ENCODE measurements at places on chromosomes 11 and 22.
A peak's percentile ranks its signal among the peaks of the same experiment; 100 is the strongest.

DNA sequence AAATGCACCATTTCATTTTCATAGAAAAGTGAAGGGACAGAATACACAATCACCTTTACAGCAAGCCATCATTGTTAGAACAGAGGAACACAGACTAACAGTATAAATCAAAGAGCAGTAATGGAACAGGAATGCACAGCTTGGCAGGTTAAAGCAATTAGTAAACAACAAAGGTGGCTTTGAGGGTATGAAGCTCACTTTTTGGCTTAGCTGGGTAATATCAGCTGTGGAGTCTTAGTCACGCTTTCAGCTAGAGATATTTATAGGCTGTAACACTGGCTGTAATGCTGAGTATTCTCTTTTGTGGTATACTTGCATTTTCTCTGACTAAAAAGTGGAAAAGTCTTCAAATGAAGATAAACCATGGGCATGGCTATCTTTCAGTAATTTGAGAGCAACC is 1780.5 kb downstream of the LRRC4C start:
- no peaks in the 10 kb centered on the region for H3K4me1 ChIP-seq
- no peaks in the 10 kb centered on the region for H3K27me3 ChIP-seq
- no peak for DNase-seq
- H3K36me3 ChIP-seq, result no peaks in the 10 kb centered on the region
- no peak overlapping the region for H3K27ac ChIP-seq

GRCh38 chr11:133910101-133910500 is 46.7 kb downstream of the IGSF9B start:
- no peaks in the 10 kb centered on the region for H3K4me1 ChIP-seq
- no peak overlapping the region for H3K4me3 ChIP-seq

DNA sequence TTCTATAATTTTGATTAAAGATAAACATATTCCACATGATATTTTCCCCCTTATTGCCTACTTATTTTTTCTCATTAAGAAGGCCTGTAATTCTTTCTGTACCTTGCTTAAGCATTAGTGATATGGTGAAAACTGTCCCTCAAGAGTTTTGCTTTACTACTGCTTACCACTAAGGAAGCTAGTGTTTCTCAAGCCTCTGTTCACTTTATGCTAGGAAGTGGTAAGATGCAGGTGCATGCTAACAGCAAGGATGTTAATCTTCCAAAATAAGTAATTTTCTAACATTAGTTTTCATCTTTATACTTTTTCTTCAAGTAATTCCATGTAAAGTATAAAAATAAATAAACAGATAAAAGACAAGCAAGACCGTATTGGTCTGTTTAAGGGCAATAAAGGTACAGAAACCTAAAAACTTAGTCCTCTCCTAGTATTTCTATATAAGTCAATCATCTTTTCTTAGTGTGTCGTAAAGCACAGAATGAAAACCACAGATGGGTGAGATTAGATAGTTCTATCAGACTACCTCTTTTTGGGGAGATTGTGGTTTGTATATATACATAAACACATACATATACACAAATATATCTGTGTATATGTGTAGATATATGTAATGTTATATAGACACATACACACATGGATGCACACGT is 731.0 kb upstream of the CNTN5 start:
- H3K4me1 ChIP-seq, result no peaks in the 10 kb centered on the region
- H3K27ac ChIP-seq, result no peak overlapping the region
- no peaks in the 10 kb centered on the region for H3K36me3 ChIP-seq
- no peak for DNase-seq
- no peaks in the 10 kb centered on the region for H3K27me3 ChIP-seq

DNA sequence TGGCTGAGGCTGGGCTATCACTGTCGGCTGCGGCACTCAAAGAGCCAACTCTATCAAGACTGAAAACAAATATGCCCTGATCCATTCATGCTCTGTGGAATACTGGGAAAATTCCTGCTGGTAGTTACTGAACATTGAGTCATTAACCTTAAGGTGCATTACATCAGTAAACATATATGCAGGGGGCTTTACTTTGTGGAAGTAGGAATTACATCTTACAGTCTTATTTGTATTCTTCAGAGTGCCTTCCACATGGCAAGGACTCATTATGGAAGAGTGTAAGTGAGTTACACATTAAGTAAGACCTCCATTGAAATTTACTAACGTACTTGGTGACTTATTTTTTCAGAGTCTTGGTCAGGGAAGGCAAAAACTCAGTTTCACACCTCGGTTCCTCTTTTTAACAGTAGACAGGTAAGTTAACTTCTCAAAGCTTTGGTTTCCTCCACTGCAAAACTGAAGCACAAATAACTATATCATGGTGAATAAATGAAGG is 4.5 kb downstream of the OR5B21 start:
- no peak overlapping the region for H3K4me3 ChIP-seq
- DNase-seq, result no peak
- H3K4me1 ChIP-seq, result no peaks in the 10 kb centered on the region

GRCh38 chr11:116590844-116591570 is 181.8 kb downstream of the BUD13 start:
- no peaks in the 10 kb centered on the region for H3K4me1 ChIP-seq
- peaks cover 29% of the 10 kb centered on the region for H3K27me3 ChIP-seq
- no peak overlapping the region for H3K4me3 ChIP-seq

DNA sequence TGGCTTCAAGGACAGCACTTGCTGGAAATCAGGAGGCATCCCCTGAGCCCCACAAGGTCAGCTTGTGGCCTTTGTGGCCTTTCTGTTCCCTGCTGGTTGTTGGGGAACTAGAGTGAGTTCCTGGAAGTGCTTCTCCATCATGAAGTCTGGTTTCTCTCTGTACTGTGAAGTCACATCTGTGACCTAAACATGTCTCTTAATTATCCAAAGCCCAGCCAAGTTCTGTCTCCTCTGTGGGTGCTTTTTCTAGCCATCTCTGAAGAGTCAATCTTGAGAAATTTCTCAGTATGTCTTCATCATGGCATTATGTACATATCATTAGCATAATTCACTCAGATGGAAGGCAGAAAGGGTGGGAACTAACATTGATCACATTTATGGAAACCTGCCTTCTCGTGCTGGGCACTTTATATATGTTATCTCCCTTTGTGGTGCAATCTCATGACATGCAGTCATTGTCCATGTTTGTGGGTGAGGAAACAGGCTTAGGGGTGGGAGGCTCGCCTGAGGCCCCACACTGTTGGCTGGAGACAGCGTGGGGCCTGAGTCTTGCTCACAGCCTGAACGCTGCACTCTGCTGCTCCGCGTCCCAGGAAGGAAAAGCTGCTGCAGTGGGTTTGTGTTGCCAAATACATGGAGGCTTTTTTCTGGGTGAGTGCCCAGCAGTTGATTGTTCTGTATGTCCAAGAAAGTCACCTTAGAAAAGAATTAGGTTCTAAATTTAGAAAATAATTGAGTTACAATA is 24.6 kb downstream of the IGHMBP2 start:
- H3K27me3 ChIP-seq, result no peaks in the 10 kb centered on the region
- H3K36me3 ChIP-seq, result peaks cover 56% of the 10 kb centered on the region
- H3K4me1 ChIP-seq, result no peaks in the 10 kb centered on the region
- no peak overlapping the region for H3K4me3 ChIP-seq
- DNase-seq, result no peak

- H3K4me3 ChIP-seq, result no peak overlapping the region
- peak overlapping the region; percentile 28 for H3K27ac ChIP-seq
- DNase-seq, result no peak
- H3K4me1 ChIP-seq, result peaks cover 10% of the 10 kb centered on the region
These were observed 554.7 kb downstream of the MIAT start for GRCh38 chr22:27212102-27212501.

DNA sequence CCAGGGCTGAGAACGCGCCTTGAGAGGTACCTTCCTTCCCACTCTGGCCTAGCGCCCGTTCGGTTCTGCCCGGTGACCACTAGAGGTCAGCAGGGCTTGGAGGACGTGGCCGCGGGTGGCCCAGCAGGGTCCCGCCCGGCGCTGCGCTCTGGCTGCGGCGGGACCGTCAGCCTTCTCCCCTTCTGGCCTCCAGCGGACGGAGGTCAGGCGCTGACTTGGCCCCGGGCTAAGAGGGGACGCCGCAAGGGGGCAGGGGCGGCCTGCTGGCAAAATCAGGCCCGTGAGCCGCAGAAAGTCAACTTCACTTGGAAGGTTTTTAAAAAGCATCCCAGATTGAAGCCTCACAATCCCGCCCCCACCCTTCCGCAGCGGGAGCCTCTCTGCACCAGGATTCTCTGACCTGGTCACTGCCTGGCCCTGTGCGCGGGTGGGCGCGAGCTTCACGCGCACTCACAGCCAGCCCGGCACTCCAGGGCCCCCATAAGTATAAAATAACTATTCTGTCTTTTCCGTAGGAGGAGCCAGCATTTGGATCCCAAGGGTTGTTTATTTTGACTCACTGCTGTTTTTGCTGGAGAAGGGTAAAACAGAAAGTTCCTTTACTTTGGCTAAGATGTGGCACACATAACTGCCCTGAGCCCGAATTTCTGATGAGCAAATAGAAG is 23.2 kb upstream of the ZBTB16 start:
- H3K4me3 ChIP-seq, result peak overlapping the region; percentile 28
- H3K4me1 ChIP-seq, result peaks cover 9% of the 10 kb centered on the region
- H3K27me3 ChIP-seq, result no peaks in the 10 kb centered on the region
- H3K36me3 ChIP-seq, result no peaks in the 10 kb centered on the region
- peak overlapping the region; percentile 9 for H3K27ac ChIP-seq

GRCh38 chr22:39932918-39933649 is 27.1 kb upstream of the TMA7B start:
- peaks cover 21% of the 10 kb centered on the region for H3K27me3 ChIP-seq
- no peaks in the 10 kb centered on the region for H3K36me3 ChIP-seq
- DNase-seq, result no peak
- H3K27ac ChIP-seq, result no peak overlapping the region
- H3K4me3 ChIP-seq, result no peak overlapping the region

DNA sequence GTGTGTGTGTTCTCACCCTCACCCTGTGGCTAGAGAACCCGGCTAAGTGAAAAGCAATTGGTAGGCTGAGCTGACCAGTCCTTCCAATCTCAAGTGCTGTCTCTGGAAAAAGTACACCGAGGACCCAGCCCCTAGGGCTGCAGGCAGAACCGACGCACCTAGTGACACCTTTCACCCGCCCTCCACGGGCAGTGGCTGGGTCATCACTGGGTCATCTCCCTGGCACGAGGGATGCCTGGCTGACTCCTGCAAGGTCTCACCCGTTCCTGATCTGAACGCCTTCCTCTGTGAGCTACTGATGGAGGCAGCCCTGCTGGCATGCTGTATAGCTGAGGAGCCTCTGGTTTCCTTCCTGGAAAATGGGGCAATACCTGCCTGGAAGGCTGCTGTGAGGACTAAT is 311.5 kb downstream of the NTM start:
- DNase-seq, result no peak
- no peak overlapping the region for H3K4me3 ChIP-seq

DNA sequence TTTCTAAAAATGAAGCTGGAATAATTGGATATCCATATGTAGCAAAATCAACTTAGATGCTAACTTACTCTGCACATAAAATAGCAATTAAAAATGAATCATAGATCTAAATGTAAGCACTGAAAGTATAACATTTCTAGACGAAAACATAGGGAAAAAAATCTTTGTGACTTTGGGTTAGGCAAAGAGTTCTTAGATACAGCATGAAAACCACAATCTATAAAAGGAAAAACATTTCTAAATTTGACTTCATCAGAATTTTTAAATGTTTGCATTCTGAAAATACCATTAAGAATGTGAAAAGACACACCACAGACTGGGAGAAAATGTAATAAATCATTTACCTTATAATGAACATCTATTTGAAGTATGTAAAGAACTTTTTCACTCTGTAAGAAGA is 128.8 kb downstream of the APIP start:
- H3K27ac ChIP-seq, result no peak overlapping the region
- H3K36me3 ChIP-seq, result no peaks in the 10 kb centered on the region
- no peak overlapping the region for H3K4me3 ChIP-seq
- DNase-seq, result no peak
- H3K27me3 ChIP-seq, result no peaks in the 10 kb centered on the region

GRCh38 chr22:37965940-37966664 is 12.6 kb downstream of the POLR2F start:
- no peak overlapping the region for H3K27ac ChIP-seq
- H3K36me3 ChIP-seq, result peaks cover 62% of the 10 kb centered on the region
- no peaks in the 10 kb centered on the region for H3K4me1 ChIP-seq
- no peaks in the 10 kb centered on the region for H3K27me3 ChIP-seq
- H3K4me3 ChIP-seq, result no peak overlapping the region

DNA sequence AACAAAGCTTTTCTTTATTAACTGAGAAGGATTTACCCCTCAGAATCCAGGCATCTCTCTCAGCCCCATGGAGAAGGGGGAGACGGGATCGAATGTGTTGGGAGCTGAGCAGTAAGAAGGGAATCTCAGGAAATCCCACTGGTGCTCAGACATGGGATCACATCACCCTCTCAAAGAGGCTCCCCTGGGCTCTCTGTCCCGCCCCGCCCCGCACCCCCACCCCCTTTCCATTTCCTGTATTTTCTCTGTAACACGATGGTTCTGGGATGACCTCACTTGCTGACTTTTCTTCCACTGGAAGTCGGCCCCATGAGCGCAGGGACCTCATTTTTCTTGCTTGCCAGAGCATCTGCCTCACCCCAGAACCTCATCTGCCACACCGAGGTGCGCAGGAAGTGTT is 100.0 kb downstream of the RPS6KA4 start:
- H3K27me3 ChIP-seq, result no peaks in the 10 kb centered on the region
- H3K36me3 ChIP-seq, result no peaks in the 10 kb centered on the region
- DNase-seq, result no peak
- H3K27ac ChIP-seq, result no peak overlapping the region

- no peak overlapping the region for H3K4me3 ChIP-seq
- H3K36me3 ChIP-seq, result no peaks in the 10 kb centered on the region
- no peaks in the 10 kb centered on the region for H3K4me1 ChIP-seq
- H3K27ac ChIP-seq, result no peak overlapping the region
These were observed 112.3 kb downstream of the TMPRSS5 start for GRCh38 chr11:113593698-113594308.

GRCh38 chr11:119681361-119681910 is 47.6 kb downstream of the NECTIN1 start:
- peaks cover 52% of the 10 kb centered on the region for H3K4me1 ChIP-seq
- no peak overlapping the region for H3K4me3 ChIP-seq
- H3K27ac ChIP-seq, result peak overlapping the region; percentile 95
- no peaks in the 10 kb centered on the region for H3K27me3 ChIP-seq
- no peak for DNase-seq

DNA sequence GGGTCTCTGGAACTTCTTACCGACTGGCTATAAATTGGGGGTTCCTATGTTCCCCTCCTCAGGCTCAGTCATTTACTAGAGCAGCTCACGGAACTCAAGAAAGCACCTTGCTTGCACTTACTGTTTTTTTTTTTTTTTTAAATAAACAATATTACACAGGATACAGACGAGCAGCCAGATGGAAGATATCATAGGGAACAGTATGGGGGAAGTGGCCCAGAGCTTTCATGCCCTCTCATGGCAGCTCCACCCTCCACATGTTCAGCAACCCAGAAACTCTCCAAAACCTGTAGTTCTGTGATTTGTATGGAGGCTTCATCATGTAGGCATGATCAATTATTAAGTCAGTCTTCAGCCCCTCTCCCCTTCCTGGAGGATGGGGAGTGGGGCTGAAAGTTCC is 7.5 kb downstream of the UVRAG start:
- no peak overlapping the region for H3K4me3 ChIP-seq
- no peak overlapping the region for H3K27ac ChIP-seq
- DNase-seq, result no peak
- H3K4me1 ChIP-seq, result no peaks in the 10 kb centered on the region
- no peaks in the 10 kb centered on the region for H3K27me3 ChIP-seq

- no peaks in the 10 kb centered on the region for H3K4me1 ChIP-seq
- DNase-seq, result no peak
- H3K36me3 ChIP-seq, result no peaks in the 10 kb centered on the region
- no peak overlapping the region for H3K27ac ChIP-seq
These were observed 489.6 kb downstream of the MN1 start for GRCh38 chr22:27311698-27312550.

- no peak overlapping the region for H3K4me3 ChIP-seq
- H3K27ac ChIP-seq, result no peak overlapping the region
- H3K27me3 ChIP-seq, result no peaks in the 10 kb centered on the region
These were observed 11.2 kb upstream of the IGLL1 start for GRCh38 chr22:23591201-23591791.

Data from RWPE2 (cell line).